HS-27A (cell line): ENCODE measurements at places on chromosomes 2 and 18.
A peak's percentile ranks its signal among the peaks of the same experiment; 100 is the strongest.

DNA sequence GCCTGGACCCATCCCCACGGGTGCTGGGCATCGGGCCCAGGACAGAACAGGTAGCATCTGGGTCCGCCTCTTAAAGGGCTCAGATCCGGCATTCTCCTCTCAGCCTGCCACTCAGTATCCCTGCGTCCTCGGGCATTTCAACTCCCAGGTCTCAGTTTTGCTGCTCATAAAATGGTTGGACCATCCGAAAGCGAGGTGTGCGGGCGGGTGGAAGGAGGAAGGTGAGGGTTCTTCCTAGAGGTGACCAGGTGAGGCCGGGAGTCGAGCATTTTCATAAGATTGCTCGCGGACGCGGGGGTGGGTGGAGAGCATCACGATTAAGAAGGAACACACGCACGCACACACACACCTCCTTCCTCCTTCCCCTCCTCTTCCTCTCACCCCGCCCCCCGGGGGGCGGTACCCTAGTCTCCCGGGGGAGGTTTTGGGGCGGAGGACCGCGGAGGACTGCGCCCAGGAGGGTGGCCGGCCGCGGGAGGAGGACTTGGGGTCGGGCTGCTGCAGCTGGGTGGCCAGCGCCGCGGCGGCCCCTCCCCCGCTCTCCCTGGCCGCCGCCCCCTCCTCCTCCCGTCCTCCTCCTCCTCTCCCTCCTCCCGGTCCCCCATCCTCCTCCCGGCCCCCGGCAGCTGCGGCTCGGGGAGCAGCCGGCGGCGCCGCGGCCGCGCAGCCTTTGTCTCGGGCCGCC lies 97.9 kb upstream of the GPR45 start:
- no peak for DNase-seq

GRCh38 chr18:50620319-50620718 lies 60.4 kb downstream of the MAPK4 start:
- DNase-seq: no peak

DNA sequence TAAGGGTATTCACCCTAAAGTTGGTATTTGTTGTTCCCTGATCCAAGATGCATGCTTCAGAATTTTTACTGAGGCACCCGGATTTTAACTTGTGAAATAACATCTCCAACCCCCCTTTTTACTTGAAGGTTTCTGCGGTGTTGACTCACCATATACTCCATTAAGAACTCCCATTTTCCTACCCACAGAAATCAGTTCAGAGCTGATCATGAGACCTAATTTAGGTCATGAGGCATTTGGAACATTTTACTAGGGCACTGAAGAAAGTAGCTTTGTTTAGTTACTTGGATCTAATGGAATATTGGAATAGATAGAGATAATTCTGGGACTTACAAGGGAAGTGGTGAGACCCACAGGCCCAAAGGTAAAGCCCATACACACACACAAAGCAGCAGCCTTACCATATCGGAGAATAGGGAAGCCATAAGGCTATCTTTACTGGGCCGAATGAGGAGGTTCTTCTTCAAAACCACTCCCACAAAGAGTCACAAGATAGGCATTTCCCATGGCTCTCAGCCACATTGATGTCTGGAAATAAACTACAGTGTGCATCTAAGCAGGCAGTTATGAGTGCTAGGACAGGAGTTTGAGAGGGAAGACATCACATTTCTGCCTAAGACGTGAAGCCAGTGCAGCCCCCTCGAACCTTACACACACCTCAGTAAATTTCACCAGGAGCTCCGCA lies 681.0 kb upstream of the LRRTM4 start:
- no peak for DNase-seq

DNA sequence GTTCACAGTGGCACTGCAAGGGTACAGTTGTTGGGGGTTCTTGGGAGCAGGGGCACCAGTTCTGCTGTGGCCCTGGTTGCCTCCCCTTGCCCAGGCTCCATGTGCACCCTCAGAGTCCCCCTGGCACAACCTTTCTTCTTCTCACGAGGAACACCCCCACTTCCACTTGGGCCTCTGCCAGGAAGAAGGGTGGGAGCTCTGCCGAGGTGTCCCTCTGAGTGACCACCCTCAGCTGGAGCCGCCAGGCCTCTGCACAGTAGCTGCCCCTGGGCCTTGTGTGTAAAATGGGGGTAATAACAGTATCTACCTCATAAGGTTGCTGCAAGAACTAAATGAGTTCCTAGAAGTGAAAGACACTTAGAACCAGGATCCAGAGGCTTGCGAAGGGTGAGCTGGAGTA lies 8.4 kb downstream of the TPRKB start:
- DNase-seq: no peak

DNA sequence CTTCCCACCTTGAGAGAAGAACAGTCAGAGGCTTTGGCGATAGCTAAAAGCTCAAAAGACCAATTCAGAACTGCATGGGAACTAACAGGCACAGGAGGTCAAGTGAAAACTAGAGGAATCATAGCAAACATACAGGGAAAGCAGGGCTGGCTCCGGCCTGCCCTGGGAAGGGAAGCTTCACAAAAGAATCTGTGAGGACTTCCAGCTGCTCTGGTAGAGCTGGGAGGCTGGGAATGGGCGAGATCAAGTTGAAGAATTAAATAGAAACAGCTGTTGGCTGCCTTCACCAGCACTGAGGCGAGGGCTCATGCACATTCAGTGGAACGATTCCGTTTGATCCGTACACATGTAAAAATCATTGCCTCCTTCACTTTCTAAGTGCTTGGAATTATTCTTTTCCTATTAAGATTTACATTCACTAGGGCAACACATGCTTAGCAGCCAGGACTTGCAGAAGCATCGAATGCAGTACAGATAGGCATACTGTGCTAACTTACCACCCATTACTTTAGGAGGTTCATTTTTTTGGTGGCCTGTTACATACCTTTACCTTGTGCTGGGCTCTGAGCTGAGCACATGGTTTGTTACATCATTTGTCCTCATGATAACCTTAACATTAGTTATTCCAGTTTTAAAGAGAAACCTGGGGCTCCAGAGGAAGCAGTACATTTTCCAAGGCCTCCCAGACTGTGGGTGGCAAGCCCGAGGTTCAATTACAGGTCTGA lies 125.4 kb upstream of the RNF152 start:
- DNase-seq: no peak

DNA sequence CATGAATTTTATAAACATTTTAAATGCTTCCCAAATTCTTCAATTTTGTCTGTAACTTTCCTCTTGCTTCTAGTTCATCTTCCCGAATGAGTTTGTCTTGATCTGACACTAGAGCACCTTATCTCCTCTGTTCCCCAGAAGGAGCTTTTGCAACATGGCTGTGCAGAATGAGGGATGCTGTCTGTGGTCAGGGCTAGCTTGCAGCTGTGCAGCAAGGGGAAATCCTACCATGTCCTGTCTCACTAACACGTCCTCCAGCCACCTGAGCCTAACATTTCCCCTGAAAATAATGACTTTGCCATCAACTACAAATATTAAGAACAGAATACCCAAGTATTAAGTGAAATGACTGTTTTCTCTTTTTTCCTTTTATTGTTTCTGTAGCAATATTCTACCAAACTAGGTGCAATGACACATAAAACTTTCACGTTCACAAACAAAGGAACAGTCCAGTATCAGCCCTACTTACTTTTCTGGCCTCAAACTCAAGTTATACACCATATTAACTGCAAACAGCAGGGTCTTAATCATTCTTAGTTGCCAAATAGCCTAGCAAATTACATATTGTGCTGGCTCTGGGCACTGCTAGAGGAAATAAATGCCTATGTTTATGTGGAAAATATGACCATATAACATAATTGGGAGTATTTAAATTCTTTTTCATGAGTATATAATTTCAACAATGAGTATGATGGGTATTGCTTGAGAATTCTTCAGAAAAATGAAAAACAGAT lies 423.3 kb downstream of the CMPK2 start:
- no peak for DNase-seq

DNA sequence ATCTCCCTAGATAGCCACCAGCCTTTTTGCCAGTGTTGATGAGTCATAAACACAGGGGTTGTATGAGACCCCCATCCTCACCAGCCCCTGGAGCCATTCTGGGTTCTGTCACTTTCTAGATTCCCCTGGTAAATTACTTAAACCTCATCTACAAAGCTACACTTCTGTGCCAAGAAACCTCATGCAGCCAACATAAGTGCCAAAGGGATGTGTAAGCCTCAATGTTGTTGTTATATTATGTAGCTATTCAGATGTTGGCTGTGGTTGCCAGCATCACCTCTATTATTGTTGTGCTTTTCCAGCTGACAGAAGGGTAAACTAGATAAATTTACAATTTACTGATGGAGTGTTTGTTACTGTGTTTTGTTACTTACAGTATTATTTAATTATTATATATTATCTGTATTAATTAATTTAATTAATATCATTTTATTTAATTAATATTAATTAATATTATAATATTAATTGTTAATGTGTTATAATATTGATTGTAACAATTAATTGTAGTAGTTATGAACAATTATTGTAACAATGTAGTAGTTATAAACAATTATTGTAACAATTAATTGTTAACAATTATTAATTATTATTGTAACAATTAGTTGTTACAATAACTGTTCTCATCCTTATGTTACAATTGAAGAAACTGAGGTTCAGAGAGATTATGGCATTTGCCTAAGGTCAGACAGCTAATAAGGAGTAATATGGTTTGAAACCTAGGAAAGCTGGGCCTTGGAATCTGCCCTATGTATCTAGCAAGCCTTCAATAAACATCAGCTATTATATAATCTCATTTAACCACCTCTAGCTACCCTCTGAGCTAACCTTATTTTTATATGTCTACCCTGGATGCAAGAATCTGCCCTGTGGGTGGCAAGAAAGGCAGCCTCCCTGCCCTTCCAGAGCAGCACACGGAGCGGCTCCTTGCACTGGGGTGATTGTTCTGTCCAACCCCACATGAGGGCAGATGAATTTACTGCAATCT lies 36.1 kb downstream of the PSTPIP2 start:
- DNase-seq: no peak

DNA sequence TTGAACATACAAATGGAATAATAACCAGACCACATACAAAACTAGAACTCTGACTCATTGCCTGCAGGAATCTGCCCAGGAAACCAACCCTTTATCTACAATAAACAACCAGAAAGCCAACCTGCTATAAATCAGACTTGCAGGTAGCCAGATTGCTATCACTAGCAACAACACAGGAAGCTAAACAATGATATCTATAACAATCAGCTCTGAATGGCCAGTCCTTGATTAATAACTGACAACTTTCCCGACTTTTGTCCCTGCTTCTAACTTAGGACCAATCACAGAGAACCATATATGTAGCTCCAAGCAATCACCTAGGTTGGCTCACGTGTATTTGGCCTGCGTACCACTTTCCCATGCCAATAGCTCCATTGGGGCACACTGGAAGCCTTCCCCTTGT lies 470.8 kb downstream of the RIT2 start:
- DNase-seq: no peak

DNA sequence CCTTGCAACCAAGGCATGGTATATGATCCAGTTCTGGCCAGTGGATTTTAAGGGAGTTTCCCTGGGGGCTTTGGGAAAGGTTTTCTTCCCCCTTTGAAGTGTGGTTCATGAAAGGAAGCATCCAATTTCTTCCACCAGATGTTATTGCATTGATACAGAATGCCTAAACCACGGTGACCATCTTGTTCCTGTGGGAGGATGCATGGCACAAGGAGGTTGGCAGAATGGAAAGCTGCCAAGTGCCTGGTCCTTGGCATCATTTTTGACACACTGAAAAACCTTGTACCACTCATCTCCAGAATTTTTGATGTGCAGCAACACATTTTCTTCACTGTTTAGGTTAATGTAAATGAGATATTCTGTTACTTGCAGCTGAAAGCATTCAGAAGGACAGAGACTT lies 55.2 kb upstream of the CXCR4 start:
- no peak for DNase-seq

- DNase-seq: no peak
Measured at GRCh38 chr2:104378853-104379374, 475.0 kb upstream of the POU3F3 start.

GRCh38 chr18:49886891-49887764 lies 73.8 kb upstream of the ACAA2 start:
- DNase-seq: no peak

GRCh38 chr2:211113334-211114175 lies 557.2 kb downstream of the CPS1 start:
- DNase-seq: no peak

DNA sequence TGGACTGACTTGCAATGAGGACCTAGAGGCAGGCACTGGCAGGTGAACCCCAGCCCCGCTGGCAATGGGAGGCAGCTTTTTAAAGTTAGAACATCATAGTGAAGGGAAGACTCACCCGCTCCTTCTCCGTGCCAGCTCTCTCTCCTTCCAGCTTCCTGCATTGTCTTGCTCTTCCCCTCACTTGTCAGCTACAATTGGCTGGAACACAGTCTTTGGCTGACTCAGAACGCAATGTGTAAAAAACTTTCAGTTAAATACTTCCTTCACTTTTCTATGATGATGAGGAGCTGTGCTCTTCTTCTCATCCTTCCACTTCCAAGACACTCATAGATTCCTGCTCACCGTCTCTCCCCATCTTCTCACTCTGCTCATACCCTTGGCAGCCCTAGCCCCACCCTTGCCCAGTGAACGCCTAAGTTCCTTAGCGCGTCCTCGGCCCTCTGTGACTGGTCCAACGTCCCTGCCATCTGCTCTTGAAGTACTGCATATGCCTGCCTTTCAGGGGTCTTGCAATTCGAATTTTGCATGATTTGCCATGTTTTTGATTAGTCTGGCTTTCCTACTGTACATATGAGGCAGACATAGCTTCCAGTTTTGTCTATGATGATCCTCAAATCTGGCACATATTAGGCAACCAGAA lies 118.0 kb upstream of the TMEM200C start:
- no peak for DNase-seq

- DNase-seq: peak; percentile 14
Measured at GRCh38 chr18:56565551-56566345, 72.6 kb downstream of the TXNL1 start.

GRCh38 chr2:230661072-230661957 lies 51.3 kb upstream of the CAB39 start:
- DNase-seq: no peak

GRCh38 chr2:69768235-69768634 lies 26.3 kb downstream of the ANXA4 start:
- no peak for DNase-seq

DNA sequence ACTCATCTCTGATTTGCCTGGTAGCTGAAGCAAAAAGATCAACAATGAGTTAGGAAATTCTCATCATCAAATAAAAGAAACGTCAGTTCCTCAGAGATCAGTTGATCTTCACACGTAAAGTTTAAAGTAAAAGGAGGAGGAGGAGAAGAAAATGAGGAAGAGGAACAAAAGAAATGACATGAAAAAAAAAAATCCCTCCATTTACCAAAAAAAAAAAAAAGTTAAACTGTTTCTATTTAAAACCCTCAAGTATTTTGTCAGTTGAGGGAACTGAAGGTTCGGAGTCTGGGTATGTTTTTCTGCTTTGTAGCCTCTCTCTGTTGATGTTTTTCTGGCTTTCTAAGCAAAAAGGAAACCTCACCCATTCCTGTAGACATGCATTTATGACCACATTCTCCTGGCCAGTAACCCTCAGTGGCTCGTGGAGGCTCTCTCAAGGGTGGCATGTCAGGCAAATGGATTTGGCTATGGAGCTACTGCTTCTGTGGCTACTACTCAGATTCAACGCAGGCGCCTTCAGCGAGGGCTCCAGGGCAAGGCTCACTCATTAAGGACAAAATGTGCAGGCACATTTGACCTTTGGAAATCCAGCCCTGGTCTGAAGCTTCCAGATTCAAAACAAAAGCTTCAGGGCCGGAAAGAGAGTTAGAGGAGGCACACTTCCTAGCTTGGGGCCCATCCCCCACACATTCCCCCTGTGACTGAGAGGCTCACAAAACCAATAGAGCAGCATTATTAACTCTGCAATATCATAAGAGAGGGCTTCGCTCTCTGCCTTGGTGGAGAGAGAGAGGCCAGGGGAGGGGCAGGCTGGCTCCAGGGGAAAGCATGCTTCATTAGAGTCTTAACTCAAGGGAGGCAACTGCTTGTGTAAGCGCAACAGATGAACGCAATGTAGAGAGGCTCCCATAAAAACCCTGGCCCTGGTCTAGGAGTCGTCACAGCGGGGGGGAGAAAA lies 22.3 kb downstream of the KLF7 start:
- no peak for DNase-seq
